ENCODE measurements at places on chromosomes 3 and 15. TPM values are rescaled to one million over a fixed set of nuclear protein-coding genes. Genes with fewer than 3 reads are reported as not detected.

- peak overlapping the region; percentile 34 for H3K4me3 ChIP-seq
- peaks cover 41% of the 10 kb centered on the region for H3K36me3 ChIP-seq
- no peaks in the 10 kb centered on the region for H3K27me3 ChIP-seq
- DNase-seq, result no peak
- peak overlapping the region; percentile 63 for H3K27ac ChIP-seq
- peaks cover 89% of the 10 kb centered on the region for H3K4me1 ChIP-seq
Measured at GRCh38 chr3:111581403-111582119, 13.6 kb downstream of the ZBED2 start.

DNA sequence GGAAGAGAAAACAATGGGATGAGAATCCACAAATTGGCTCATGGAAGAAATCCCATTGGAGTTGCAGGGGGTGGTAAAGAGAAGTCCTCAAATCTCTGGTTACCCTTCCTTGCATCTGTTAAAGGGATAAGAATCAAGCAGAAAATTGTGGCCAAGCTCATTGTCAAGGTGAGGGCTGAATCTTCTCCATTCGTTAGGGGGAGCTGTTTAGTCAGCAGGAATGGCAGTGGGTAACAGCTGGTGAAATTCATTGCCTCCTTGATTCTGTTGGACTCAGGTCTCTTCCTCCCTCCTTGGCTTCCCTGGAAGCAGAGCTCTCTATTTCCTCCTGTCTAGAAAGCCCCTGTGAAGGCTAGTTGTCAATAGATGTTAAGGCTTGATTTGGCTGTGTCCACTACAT, 343.1 kb upstream of the SEMA6D start:
- H3K36me3 ChIP-seq, result no peaks in the 10 kb centered on the region
- no peak overlapping the region for H3K27ac ChIP-seq
- no peaks in the 10 kb centered on the region for H3K4me1 ChIP-seq
- no peaks in the 10 kb centered on the region for H3K27me3 ChIP-seq
- H3K4me3 ChIP-seq, result no peak overlapping the region

GRCh38 chr15:33119273-33119672, 75.2 kb downstream of the FMN1 start:
- no peaks in the 10 kb centered on the region for H3K4me1 ChIP-seq
- no peak overlapping the region for H3K4me3 ChIP-seq
- no peaks in the 10 kb centered on the region for H3K36me3 ChIP-seq
- H3K27ac ChIP-seq, result no peak overlapping the region
- H3K27me3 ChIP-seq, result peaks cover 2% of the 10 kb centered on the region

Gene CTXN2
- not detected for polyA plus RNA-seq

GRCh38 chr3:155076888-155077287, 3.2 kb upstream of the MME start:
- H3K36me3 ChIP-seq, result no peaks in the 10 kb centered on the region
- no peak overlapping the region for H3K27ac ChIP-seq
- DNase-seq, result no peak

Gene THPO
- polyA plus RNA-seq, result not detected

Gene UROC1
- not detected for polyA plus RNA-seq

GRCh38 chr3:32376115-32376514, 15.5 kb upstream of the CMTM7 start:
- H3K27me3 ChIP-seq, result peaks cover 1% of the 10 kb centered on the region
- H3K4me3 ChIP-seq, result no peak overlapping the region
- H3K36me3 ChIP-seq, result no peaks in the 10 kb centered on the region
- H3K4me1 ChIP-seq, result peaks cover 5% of the 10 kb centered on the region

Gene PPIB
- 973 TPM for polyA plus RNA-seq

- no peak for DNase-seq
- H3K4me1 ChIP-seq, result no peaks in the 10 kb centered on the region
- H3K27me3 ChIP-seq, result no peaks in the 10 kb centered on the region
- H3K27ac ChIP-seq, result no peak overlapping the region
- no peak overlapping the region for H3K4me3 ChIP-seq
Measured at GRCh38 chr3:121167374-121168139, 259.6 kb downstream of the STXBP5L start.

DNA sequence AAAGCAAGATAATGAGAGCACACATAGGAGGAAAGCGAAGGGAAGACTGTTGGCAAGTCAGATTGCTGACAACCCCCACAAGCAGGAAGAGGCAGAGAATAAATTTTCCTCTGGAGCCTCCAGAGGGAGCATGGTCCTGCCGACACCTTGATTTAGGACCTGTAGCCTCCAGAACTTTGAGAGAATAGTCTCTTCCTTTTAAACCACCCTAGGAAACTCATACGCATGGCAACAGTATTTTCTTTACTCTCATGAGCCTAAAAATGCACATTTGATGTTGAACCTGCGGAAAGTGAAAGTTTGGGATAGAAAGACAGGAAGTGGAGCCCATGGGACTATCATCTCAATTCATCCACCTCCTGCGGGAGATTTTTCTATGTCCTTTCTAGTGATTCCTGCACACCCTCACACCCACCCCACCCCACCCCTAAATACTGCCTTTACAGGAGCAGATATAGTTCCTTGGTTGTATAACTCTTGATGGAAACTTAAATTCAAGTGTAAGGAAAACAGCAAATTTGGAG, 116.7 kb upstream of the LPP start:
- no peak overlapping the region for H3K27ac ChIP-seq
- H3K4me3 ChIP-seq, result no peak overlapping the region
- H3K4me1 ChIP-seq, result peaks cover 17% of the 10 kb centered on the region
- peaks cover 5% of the 10 kb centered on the region for H3K36me3 ChIP-seq
- H3K27me3 ChIP-seq, result peaks cover 8% of the 10 kb centered on the region

GRCh38 chr3:32109256-32109655, 2.8 kb downstream of the GPD1L start:
- DNase-seq, result no peak
- no peak overlapping the region for H3K27ac ChIP-seq
- H3K4me1 ChIP-seq, result peaks cover 68% of the 10 kb centered on the region

DNA sequence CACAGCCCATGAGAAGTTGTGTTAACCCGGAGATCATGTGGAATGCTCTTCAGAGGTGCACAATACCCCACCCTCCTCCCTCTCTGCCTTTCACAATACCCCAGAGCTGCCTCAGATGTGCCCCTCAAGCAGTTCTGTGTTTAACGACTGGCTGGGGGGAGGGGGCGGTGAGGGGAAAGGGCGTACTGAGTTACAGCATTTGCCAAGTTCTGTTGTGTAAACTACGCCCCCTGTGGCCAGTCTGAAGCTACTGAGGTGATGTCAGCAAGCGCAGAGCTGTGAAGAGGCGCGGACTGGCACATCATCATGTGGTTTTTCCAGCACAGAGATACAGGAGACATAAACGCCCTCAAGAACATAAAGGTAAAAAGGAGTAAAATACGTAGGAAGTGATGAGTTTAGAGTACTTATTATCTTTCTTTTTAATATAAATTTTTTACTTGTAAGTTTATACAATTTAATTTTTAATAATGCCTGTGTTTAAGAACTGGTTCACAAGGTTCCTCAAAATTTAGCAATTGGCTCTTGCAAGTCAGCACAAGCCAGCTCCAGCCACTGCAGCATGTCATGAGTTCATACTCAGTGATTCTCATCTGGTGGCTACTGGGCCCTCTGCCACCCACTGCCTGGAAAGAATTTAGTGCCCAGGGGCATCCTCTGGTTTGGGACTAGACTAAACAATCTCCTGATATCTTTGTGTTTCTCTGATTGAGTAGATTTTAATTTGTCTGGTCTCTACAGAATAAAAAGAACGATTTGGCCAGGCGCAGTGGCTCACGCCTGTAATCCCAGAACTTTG, 1.7 kb downstream of the EPB42 start:
- no peak overlapping the region for H3K4me3 ChIP-seq
- H3K4me1 ChIP-seq, result peaks cover 7% of the 10 kb centered on the region
- peak overlapping the region; percentile 79 for H3K27ac ChIP-seq
- no peaks in the 10 kb centered on the region for H3K36me3 ChIP-seq
- peaks cover 3% of the 10 kb centered on the region for H3K27me3 ChIP-seq
- peak; percentile 21 for DNase-seq

GRCh38 chr3:10841100-10841499, 25.1 kb downstream of the SLC6A11 start:
- DNase-seq, result no peak
- H3K4me3 ChIP-seq, result no peak overlapping the region
- no peak overlapping the region for H3K27ac ChIP-seq
- H3K4me1 ChIP-seq, result no peaks in the 10 kb centered on the region
- H3K36me3 ChIP-seq, result no peaks in the 10 kb centered on the region
- peaks cover 2% of the 10 kb centered on the region for H3K27me3 ChIP-seq

DNA sequence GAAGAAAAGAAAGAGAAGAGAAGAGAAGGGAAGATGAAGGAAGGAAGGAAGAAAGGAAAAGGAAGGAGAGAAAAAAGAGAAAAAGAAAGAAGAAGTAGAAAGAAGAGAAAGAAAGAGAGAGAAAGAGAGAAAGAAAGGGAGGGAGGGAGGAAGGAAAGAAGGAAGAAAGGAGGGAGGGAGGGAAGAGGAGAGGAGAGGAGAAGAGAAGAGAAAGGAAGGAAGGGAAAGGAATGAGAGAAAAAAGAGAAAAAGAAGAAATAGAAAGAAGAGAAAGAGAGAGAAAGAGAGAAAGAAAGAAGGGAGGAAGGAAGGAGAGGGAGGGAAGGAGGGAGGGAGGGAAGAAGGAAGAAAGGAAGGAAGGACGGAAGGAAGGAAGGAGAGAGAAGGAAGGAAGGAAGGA, 217.9 kb upstream of the POU1F1 start:
- no peak overlapping the region for H3K27ac ChIP-seq
- peaks cover 7% of the 10 kb centered on the region for H3K27me3 ChIP-seq
- H3K4me1 ChIP-seq, result no peaks in the 10 kb centered on the region
- no peaks in the 10 kb centered on the region for H3K36me3 ChIP-seq

- DNase-seq, result no peak
- peaks cover 16% of the 10 kb centered on the region for H3K4me1 ChIP-seq
- no peak overlapping the region for H3K4me3 ChIP-seq
- peaks cover 7% of the 10 kb centered on the region for H3K27me3 ChIP-seq
- no peak overlapping the region for H3K27ac ChIP-seq
Measured at GRCh38 chr3:121665488-121665887, 4.8 kb upstream of the HCLS1 start.

- H3K27me3 ChIP-seq, result no peaks in the 10 kb centered on the region
- H3K36me3 ChIP-seq, result peaks cover 6% of the 10 kb centered on the region
- H3K4me1 ChIP-seq, result no peaks in the 10 kb centered on the region
- no peak for DNase-seq
- H3K27ac ChIP-seq, result no peak overlapping the region
Measured at GRCh38 chr3:97935842-97936241, 36.4 kb downstream of the RIOX2 start.

DNA sequence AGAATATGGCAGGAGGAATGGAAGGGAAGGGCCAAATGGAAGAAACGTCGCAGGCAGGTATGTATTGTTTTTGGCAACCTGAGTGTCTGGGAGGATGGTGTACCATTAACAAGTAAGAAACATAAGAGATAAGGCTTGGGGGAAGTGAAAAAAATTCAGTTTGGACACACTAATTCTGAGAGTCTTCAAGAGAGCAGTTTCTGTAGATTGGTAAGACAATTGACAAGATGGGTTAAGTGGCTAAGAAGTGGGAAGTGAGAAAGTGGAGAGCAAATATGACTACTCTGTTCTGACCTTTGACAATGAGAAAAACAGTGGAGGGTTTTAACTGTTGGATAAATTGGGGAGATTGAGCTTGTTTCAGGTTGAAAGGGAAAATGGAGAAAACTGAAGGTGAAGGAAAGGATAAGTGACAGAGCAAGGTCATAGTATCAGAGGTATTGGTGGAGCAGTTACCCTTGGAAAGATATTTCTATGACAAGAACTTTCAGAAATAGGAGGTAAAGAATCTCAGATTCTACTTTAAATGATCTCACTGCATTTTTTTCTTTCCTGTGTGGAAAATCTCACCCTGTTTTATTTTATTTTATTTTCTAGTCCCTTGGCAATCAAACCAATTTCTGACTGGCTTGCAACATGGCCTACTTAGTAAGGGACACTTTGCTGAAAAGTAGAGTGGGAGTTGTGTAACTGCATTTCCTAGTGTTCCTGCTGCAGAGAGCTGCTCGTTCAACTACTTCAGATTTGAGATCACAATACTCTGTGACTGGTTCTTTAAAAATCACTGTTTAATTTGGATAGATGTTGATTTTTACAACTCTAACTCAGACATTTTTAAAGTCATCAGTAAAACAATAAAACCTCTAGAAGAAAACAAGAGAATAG, 23.1 kb upstream of the GABPB1 start:
- peaks cover 4% of the 10 kb centered on the region for H3K27me3 ChIP-seq
- DNase-seq, result no peak
- no peak overlapping the region for H3K27ac ChIP-seq
- no peak overlapping the region for H3K4me3 ChIP-seq
- H3K4me1 ChIP-seq, result no peaks in the 10 kb centered on the region

Gene ACY1
- 23.8 TPM for polyA plus RNA-seq

Gene LYZL4
- not detected for polyA plus RNA-seq

Gene CPN2
- polyA plus RNA-seq, result not detected

- H3K27me3 ChIP-seq, result peaks cover 2% of the 10 kb centered on the region
- H3K27ac ChIP-seq, result no peak overlapping the region
- DNase-seq, result no peak
- H3K4me3 ChIP-seq, result no peak overlapping the region
Measured at GRCh38 chr15:51359981-51360380, 18.5 kb downstream of the GLDN start.

- no peaks in the 10 kb centered on the region for H3K4me1 ChIP-seq
- no peak overlapping the region for H3K4me3 ChIP-seq
- no peak for DNase-seq
- peaks cover 3% of the 10 kb centered on the region for H3K36me3 ChIP-seq
Measured at GRCh38 chr15:27176785-27177406, 205.9 kb downstream of the GABRG3 start.

Gene GOLGA6B
- polyA plus RNA-seq, result not detected

DNA sequence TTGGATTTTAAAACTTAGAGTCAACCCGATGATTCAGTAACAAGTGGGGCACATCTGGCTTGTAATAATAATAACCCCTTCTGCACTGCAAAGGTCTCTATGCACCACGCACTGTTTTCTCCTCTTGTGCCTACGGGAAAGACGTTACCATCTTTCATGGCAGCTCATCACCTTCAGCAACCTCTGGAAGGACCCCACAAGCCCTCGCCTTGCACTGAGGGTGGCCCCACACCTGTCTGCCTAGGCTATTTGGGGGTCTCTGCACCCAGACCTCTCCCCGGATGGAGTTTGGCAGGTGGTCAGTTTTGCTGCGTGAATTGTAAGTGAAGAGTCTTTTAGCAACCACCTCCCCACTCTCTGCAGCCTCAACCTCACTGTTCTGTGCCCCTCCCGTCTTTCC, 138.6 kb upstream of the MEF2A start:
- no peak overlapping the region for H3K4me3 ChIP-seq
- H3K27ac ChIP-seq, result no peak overlapping the region
- no peaks in the 10 kb centered on the region for H3K36me3 ChIP-seq
- H3K27me3 ChIP-seq, result no peaks in the 10 kb centered on the region
- DNase-seq, result no peak

Gene CNTN4
- polyA plus RNA-seq, result not detected

GRCh38 chr15:91153954-91154353, 53.9 kb downstream of the SV2B start:
- H3K27ac ChIP-seq, result no peak overlapping the region
- peaks cover 8% of the 10 kb centered on the region for H3K27me3 ChIP-seq
- no peak overlapping the region for H3K4me3 ChIP-seq
- no peaks in the 10 kb centered on the region for H3K36me3 ChIP-seq
- no peak for DNase-seq
- H3K4me1 ChIP-seq, result no peaks in the 10 kb centered on the region

GRCh38 chr3:188284455-188285212, 130.7 kb downstream of the LPP start:
- H3K27ac ChIP-seq, result peak overlapping the region; percentile 70
- peaks cover 20% of the 10 kb centered on the region for H3K4me1 ChIP-seq
- H3K27me3 ChIP-seq, result no peaks in the 10 kb centered on the region
